ENCODE measurements at places on chromosomes 16 and 17. TPM values are rescaled to one million over a fixed set of nuclear protein-coding genes. Genes with fewer than 3 reads are reported as not detected.

GRCh38 chr16:23642246-23642774 lies 1.0 kb downstream of the DCTN5 start:
- DNase-seq: no peak

- DNase-seq: peak; percentile 88
Observed at GRCh38 chr16:89921702-89922476, 1.3 kb upstream of the TUBB3 start.

GRCh38 chr17:28497931-28498330 lies 8.2 kb upstream of the FOXN1 start:
- no peak for DNase-seq

DNA sequence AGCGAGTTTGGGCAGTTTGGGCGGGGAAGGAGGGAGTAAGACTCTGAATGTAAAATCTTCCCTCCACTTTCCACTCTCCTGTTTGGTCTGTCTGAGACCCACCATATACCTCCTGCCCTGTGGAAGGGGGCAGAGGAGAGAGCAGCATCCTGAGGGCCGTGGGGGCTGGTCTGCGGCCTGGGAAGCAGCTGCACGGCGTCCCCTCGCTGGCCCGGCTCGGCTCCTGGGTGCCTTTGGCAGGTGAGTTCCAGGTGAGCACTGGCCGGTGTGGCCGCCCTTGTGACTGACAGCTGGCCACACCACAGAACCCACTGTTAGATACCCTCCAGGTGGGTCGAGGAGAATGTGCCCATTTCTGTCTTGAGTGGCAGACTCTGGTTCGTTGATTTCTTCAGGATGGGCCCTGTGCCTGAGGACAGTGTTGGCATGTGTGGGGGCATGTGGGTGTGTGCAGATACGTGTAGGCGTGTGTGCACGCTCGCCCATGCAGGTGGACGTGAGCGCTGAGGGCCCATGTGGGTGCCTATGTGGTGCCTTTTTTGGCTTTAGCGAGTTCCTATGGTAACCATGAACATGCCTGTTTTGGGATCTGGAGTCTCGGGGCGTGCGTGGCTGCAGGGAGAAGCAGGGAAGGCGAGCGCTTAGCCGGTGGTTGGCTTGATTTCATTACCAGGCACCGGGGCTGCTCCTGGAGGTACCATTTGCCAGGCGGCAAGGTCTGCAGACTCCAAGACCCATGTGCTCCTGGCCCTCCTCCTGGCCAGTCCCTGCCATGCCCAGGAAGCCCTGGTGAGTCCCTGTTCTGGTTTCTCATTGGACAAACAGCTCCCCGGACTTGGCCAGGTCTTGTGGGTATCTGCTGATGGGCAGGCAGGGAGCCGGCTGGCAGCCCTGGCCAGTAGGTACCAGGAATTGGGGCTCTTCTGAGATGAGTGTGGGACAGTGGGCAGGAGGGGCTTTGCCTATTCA lies 12.4 kb downstream of the RAP1GAP2 start:
- no peak for DNase-seq

DNA sequence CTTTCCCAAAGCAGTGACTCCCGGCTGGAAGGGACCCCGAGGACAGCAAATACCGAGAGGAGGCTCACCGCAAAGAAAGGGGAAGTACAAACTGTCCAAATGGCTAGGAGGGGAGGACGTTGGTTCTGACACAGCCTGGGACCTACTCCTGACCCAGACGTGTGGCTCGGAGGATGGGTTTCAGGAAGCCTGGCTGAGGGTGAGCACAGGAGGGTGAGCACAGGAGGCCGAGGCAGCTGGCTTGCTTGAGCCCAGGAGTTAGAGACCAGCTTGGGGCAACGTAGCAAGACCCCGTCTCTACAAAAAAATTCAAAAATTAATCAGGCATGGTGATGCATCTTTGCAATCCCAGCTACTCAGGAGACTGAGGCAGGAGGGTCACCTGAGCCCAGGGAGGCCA lies 83.2 kb downstream of the C16orf78 start:
- no peak for DNase-seq

- DNase-seq: peak; percentile 82
Observed at GRCh38 chr16:19294156-19294649, 8.7 kb downstream of the CLEC19A start.

DNA sequence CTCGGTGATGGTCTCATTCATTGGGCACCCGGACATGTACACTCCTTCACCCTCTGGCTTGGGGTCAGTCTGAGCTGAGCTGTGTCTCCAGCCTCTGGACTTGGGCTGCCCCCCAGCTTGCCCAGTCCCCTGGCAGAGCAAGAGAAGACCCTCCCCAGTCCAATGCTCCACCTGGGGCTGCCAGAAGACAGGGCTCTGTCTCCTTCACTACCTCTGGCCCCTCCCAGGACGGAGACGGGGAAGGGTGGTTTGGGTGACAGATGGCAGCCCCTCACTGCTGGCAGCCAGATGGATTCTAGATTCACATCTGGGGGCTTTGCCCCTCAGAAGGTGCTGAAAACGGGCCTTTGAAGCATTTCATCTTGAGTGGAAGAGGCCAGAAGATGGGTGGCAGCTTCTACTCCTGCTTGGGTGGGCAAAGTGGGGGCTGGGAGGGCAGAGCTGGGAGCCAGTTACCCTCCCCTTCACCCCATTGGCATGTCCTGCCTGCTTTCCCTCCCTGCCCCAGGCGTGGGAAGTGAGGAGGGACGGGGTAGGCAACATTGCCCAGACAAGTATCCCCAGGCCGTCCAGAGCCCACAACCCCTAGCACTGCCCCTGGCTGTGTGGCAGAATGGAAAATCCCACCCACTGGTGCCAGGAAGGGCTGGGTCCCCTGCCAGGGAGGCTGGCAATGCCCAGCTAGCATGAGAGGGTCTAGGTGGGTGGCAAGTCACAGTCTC lies 13.9 kb downstream of the NGFR start:
- DNase-seq: no peak

DNA sequence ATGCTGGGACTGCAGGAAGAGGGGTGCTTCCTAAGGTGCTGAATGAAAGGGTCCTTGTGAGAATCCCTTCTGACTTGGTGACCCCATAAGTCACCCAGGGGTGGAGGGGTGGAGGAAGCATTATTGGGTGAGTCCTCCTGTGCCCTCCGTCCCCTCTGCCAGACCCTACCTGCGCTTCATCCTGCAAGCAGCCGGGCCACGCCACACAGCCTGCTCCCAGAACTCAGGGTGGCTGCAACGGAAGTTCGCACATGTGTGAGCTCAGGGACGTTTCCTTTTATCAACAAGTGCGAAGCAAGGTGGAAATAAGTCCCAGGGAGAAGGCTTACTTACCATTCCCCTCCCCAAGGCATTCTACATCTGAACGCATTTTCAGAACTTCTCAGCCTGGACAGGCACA lies 40.9 kb downstream of the COX4I1 start:
- DNase-seq: no peak

DNA sequence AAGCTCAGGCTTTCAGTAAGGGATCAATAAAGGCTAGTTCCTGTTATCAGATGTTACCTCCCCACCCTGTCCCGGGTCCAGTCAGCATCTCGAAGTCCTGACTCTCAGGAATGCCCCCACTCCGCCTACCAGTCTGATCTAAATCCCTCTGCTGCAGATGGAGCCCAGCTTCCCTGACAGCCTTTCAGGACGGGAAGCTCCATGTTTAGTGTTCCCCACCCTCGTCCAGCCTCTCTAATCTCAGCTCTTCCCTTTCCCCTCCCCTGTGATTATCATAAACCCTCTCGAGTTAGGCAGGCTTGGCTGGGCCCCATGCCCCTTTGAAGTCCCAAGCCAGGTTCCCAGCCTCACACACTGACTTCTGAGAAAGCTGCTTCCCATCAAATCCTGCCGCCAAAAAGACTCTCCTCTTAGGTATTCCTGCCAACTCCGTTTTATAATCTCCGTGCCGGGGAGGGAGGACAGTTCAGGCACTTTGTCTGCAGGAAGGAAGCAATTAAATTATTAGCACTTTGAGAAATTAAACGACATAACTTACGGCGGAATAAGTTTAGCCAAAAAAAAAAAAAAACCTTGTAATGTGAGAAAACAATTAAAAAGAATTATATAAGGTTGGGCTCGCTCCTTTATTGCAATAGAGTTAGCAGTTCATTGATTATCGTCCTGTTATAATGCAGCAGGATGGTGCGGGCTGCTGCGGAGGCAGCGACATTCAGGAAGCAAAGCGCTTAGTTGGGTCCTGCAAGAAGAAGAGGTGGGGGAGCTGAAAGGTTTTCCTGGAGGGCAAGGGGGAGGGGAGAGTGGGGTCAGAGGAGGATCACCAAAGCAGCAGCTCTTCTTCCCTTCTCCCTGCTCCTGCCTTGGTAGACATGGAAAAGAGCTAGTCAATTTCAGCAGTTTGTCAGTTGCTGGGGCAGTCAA lies 16.8 kb upstream of the ETV4 start:
- no peak for DNase-seq

DNA sequence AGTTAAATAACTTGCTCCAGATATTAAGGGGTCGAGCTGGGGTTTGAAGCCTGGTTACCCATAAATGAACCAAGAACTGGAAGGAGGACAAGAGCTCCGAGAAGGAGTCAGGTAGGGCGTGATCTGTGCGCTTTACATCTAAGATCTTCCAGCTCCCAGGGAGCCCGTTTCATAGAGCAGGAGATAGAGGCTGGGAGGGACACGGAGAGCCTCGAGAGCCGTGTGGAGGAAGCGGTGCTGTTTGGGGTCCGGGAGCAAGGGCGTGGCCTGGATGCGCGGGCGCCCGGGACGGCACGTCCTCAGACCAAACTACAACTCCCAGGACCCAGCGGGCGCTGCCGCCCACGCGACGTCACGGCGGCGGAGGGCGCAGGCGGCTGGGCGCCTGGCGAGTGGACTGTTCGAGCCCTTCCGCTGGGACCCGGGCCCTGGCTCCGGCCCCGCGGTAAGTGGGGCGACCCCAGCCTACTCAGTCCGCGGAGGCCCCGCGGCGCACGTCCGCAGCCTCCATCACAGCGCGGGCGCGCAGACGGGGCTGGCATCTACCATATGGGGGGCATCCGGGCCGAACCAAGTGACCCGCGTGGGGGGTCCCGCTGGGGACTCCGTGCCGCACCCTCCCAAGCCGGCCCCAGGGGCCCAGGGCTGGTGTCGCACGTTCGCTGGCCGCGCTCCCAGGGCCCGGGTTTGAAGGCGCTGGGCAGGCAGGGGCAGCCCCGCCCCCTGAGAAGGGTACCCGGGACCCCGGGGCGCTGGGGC lies at the start of gene BCKDK:
BCKDK (plus strand) TSS at position 352 of the 759 bp plus-strand sequence. CDS start 838 bp downstream, outside the sequence.
- DNase-seq: peak; percentile 84

DNA sequence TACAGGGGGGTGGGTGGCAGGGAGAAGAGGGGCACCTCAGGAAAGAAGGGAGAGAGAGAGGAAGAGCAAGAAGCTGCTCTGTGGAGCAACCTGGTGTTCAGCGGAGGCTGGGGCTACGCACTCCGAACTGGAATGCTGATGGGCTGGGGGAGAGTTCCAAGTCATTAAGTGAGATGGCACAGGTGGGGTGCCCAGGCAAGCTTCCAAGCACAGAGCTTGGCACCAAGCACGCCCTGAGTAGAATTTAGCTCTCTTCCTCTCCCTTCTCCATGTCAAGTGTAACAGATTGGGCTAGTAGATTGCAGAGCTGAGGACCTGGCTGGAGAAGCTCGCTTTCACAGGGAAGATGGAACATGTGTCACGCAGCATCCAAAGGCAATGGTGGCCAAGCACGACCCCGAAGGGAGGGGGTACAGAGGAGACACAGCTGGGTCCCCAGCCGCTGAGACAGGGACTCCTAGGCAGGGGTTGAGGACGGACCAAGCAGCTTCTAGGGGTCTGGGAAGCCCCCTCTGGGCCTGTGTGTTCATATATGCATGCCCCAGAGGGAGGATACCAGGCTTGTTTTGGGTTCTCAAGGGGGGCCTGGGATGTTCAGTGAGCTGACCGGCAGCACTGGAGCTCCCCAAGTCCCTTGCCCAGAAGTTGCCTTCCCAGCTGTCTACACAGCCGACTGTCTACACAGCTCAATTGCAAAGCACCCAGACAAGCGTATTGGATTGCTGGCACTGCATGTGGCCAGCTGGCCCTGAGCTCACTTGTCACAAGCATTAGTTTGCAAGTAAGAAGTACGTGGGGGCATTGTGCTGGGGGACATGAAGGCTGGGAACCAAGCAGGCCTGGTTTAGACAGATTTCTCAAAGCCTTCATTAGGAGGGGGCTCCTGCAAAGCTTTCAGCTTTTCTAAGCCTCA lies 247.8 kb downstream of the ENGASE start:
- DNase-seq: no peak

DNA sequence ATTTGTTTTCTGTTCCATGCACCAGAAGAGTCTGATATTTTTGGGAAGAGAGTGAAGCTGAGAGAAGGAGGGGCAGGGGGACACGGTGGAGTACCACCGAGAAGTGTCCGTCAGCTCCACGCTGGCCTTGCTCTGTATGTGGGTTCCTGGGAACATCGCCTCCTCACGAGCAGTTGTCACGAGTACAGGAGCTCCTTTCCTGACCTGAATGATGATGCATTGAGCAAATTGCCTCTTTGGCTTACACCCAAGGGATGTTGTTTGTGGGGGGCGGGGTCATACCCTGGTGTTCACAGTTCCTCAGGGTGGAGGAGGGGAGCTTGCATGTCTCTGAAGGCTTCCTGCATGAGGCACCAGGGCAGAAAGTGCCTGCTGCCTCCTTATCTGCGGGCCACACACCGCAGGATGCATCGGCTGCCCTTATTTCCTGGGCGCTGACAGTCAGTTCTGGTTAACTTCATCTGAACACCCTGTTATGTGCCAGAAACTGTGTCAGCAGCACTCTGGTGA lies 36.2 kb downstream of the RGS9 start:
- peak; percentile 31 for DNase-seq

DNA sequence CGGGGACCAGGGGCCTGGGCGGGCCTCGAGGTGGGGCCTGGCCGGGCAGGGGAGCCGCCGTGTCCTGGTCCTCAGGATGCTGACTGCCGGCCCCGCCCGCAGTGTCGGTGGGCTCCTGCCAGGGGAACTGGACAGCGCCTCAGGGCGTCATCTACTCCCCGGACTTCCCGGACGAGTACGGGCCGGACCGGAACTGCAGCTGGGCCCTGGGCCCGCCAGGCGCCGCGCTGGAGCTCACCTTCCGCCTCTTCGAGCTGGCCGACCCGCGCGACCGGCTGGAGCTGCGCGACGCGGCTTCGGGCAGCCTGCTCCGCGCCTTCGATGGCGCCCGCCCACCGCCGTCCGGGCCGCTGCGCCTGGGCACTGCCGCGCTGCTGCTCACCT lies 2.3 kb upstream of the PAQR4 start:
- DNase-seq: no peak

GRCh38 chr16:56362057-56362655 lies 63.2 kb downstream of the AMFR start:
- no peak for DNase-seq

GRCh38 chr16:12188935-12189249 lies 212.4 kb downstream of the SNX29 start:
- DNase-seq: no peak

DNA sequence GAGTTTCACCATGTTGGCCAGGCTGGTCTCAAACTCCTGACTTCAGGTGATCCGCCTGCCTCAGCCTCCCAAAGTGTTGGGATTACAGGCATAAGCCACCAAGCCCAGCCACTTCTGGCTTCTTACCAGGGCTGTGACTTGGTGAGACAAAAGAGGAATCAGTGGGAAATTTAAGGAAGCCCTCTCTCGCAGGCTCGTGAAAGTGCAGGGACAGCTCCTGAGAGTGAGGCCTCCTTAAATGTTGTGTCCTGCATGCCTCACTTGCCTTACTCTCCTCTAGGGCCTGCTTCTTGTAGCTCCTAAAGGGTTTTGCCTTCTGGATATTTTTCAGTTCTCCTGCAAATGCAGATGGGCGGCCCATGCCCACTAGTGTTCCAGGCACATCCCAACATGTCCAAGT lies 5.2 kb downstream of the AHSP start:
- no peak for DNase-seq

GRCh38 chr16:2833776-2834175 lies 3.7 kb downstream of the ZG16B start:
- no peak for DNase-seq

OTOP3 gene
- not detected for polyA plus RNA-seq

PHKB gene
- 18.5 TPM for polyA plus RNA-seq

RNF157 gene
- 5.5 TPM for polyA plus RNA-seq

LITAFD gene
- polyA plus RNA-seq: not detected

KRT14 gene
- not detected for polyA plus RNA-seq

Data from heart left ventricle (tissue), 16 donors.